Fibroblast of lung (primary cell): ENCODE measurements at places on chromosomes 2 and 18. TPM values are rescaled to one million over a fixed set of nuclear protein-coding genes. Genes with fewer than 3 reads are reported as not detected.

DNA sequence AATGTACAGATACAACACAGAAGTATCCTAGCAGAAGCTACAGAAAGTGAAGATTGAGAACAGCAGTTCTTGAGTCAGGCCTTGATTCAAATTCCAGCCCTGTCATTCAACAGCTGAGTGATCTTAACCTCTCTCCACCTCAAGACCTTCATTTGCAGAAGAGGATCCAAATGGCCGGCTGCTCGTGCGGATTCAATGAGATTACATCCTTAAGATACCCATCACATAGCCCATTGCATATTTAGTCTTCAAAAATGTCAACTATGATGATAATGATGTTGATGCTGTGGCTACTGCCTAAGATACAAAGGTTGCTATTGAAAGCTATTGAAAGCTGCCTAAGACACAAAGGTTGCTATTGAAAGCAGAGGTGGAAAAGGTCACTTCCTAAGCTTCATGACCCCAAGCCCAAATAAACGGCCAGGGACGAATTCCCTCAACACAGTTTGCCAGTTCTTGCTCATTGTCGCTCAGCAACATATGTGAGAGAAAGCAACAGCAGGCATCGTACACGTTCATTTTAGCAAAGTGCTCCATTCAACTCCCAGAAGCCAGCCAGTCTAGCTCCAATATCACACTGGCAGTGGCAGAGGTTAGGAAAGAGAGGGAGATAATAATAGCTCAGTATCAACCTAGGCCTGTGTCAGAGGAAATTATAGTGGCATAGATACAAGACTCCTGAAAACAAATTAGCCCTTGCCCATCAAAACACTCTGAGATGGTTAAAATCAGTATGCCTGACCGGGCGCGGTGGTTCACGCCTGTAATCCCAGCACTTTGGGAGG, 36.1 kb downstream of the MRPL35 start:
- no peak overlapping the region for H3K4me3 ChIP-seq
- no peaks in the 10 kb centered on the region for H3K27me3 ChIP-seq
- DNase-seq = no peak
- no peak overlapping the region for H3K27ac ChIP-seq

GRCh38 chr2:36783246-36783645, 86.7 kb downstream of the VIT start:
- no peak for DNase-seq
- H3K27ac ChIP-seq = no peak overlapping the region
- no peak overlapping the region for H3K4me3 ChIP-seq

- peak; percentile 49 for DNase-seq
- no peaks in the 10 kb centered on the region for H3K27me3 ChIP-seq
- H3K36me3 ChIP-seq = no peaks in the 10 kb centered on the region
- H3K4me3 ChIP-seq = no peak overlapping the region
- no peak overlapping the region for H3K27ac ChIP-seq
These were observed 96.7 kb downstream of the GAREM1 start for GRCh38 chr18:32373995-32374394.

GRCh38 chr18:62105376-62105775, 81.5 kb downstream of the PIGN start:
- peak; percentile 47 for DNase-seq
- no peaks in the 10 kb centered on the region for H3K36me3 ChIP-seq
- no peaks in the 10 kb centered on the region for H3K27me3 ChIP-seq
- H3K27ac ChIP-seq = no peak overlapping the region

- no peak overlapping the region for H3K4me3 ChIP-seq
- no peak overlapping the region for H3K27ac ChIP-seq
- no peaks in the 10 kb centered on the region for H3K36me3 ChIP-seq
- DNase-seq = peak; percentile 41
- no peaks in the 10 kb centered on the region for H3K27me3 ChIP-seq
These were observed 42.4 kb upstream of the DDX18 start for GRCh38 chr2:117771969-117772630.

- no peak overlapping the region for H3K27ac ChIP-seq
- no peak for DNase-seq
- H3K27me3 ChIP-seq = no peaks in the 10 kb centered on the region
- H3K36me3 ChIP-seq = no peaks in the 10 kb centered on the region
These were observed 69.4 kb upstream of the ARHGAP28 start for GRCh38 chr18:6659963-6660725.

DNA sequence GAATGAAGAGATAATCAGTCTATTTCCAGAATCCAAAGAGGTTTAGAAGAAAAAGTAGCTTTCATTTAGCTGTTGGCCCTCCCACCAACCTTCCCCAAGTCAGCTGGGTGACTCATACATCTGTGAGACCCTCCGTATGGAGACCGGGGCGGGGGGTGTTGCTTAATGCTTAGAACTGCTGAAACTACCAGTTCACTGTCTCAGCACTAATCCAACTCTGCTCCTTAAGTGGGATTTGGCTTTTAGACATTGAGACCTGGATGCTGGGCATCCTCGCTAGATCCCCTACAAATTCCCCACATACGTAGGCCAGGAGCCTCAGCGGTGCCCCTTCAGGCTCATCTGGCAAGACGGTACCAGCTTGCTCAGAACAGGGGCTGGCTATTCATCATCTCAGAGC, at the start of gene SAG:
Gene SAG, plus strand, starts transcription at position 252 of the 400 bp plus-strand sequence. CDS start 1,374 bp downstream, outside the sequence.
- no peaks in the 10 kb centered on the region for H3K27me3 ChIP-seq
- H3K4me3 ChIP-seq = no peak within 1 kb of the TSS
- DNase-seq = no peak

DNA sequence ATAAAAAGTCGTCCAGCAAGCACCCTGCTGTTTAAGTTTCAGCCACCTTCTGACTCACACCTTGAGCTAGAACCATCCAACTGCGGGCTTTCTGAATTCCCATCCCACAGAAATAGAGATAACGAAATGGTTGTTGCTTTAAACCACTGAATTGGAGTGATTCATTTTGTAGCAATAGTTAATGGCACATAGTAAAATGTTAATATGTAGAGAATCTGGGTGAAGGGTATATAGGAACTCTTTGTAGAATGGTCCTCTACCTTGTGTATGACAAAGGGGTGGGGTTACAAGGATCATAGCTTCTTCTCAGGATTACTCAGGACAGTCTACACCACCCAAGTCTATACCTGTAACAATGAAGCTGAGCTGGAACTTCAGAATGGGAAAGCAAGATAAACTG, 2.4 kb upstream of the MAPRE3 start:
- no peak overlapping the region for H3K27ac ChIP-seq
- peak; percentile 83 for DNase-seq
- H3K4me1 ChIP-seq = peaks cover 6% of the 10 kb centered on the region
- H3K27me3 ChIP-seq = peaks cover 17% of the 10 kb centered on the region

- no peaks in the 10 kb centered on the region for H3K36me3 ChIP-seq
- H3K4me1 ChIP-seq = no peaks in the 10 kb centered on the region
- peak; percentile 81 for DNase-seq
- no peaks in the 10 kb centered on the region for H3K27me3 ChIP-seq
- no peak overlapping the region for H3K27ac ChIP-seq
These were observed 44.1 kb downstream of the ANKMY1 start for GRCh38 chr2:240513549-240514287.

DNA sequence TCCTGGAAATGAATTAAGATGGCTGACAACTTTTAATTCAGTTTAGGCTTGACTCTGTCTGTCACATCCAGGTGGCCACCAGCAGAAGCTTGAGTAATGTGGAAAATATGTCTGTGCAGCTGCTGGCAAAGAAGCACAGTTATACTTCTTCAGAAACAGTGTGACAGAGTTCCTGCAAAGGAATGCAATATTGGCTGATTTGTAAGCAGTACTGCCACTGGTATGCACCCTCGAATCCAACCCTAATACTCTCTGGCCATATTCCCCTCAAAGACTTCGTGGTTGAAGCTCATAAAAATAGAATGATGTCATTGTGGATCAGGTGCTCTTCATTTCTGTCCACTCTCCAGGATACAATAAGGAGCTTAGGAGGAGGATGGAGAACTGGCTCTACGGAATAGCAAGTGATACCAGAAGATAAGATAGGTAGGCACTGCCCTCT, 86.2 kb downstream of the METTL8 start:
- no peaks in the 10 kb centered on the region for H3K27me3 ChIP-seq
- H3K4me3 ChIP-seq = no peak overlapping the region
- H3K27ac ChIP-seq = no peak overlapping the region
- peak; percentile 99 for DNase-seq
- peaks cover 9% of the 10 kb centered on the region for H3K4me1 ChIP-seq

GRCh38 chr2:179180242-179180641, 84.4 kb downstream of the SESTD1 start:
- no peak for DNase-seq
- H3K36me3 ChIP-seq = no peaks in the 10 kb centered on the region
- no peaks in the 10 kb centered on the region for H3K27me3 ChIP-seq
- no peak overlapping the region for H3K4me3 ChIP-seq
- H3K4me1 ChIP-seq = no peaks in the 10 kb centered on the region
- no peak overlapping the region for H3K27ac ChIP-seq

GRCh38 chr2:160061944-160062291, 497 bp downstream of the PLA2R1 start:
- DNase-seq = no peak
- no peaks in the 10 kb centered on the region for H3K4me1 ChIP-seq
- no peaks in the 10 kb centered on the region for H3K36me3 ChIP-seq
- H3K4me3 ChIP-seq = peak overlapping the region; percentile 67
- H3K27me3 ChIP-seq = peaks cover 2% of the 10 kb centered on the region

DNA sequence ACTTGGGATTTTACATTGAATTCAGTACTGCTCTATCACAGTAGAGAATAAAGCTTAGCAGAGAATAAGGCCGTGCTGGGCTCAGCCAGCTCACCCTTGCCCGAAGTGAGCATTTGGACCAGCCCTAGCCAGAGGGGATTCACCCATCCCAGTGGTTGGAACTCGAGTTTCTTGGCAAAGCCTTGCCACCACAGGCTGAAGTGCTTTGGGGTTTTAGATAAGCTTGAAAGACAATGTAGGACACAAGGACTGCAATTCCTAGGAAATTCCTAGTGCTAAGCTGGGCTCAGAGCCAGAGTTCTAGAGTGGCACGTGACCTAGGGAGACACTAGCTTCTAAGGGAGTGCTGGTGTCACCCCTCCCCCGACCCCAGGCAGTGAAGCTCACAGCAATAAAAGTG, 28.0 kb downstream of the SERPINB11 start:
- no peaks in the 10 kb centered on the region for H3K36me3 ChIP-seq
- no peaks in the 10 kb centered on the region for H3K4me1 ChIP-seq

DNA sequence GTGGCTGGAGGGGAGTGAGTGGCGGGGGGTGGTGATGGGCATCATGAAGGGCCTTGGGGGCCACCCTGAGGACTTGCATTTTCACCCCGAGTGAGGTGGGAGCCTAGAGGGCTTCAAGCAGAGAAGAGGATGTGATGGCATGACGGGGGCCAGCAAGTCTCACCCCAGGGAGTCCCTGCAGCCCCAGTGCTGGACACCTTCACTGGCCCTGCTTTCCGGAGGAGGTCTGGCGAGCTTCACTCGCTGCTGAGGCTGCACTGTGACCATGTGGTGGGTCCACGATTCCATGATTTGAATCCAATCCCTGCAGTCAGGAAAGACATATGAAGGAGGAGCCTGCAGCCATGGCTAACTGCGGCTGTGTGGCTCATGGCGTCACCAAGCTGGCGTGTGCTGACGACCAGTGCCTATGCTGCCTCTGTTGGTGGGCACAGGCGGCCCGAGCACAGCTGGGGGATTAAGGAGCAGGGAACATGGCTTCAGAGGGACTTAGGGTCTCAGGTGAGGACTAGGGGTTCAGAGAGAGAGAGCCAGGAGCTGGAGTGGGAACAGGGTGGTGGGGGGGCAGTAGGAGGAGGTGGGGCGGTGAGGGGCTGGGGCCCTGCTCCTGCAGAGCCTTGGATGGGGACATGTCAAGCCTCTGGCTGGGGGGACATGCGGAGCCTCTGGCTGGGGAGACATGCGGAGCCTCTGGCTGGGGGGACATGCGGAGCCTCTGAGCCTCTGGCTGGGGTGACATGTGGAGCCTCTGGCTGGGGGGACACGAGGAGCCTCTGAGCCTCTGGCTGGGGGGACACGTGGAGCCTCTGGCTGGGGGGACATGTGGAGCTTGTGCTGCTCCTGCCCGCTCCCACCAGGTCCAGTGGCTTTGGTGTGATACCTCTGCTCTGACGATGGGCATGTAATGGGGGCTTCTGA, 3.6 kb downstream of the ZAP70 start:
- no peak overlapping the region for H3K27ac ChIP-seq
- H3K4me3 ChIP-seq = no peak overlapping the region
- no peaks in the 10 kb centered on the region for H3K27me3 ChIP-seq
- no peaks in the 10 kb centered on the region for H3K4me1 ChIP-seq
- no peak for DNase-seq
- H3K36me3 ChIP-seq = no peaks in the 10 kb centered on the region

- H3K36me3 ChIP-seq = no peaks in the 10 kb centered on the region
- no peaks in the 10 kb centered on the region for H3K4me1 ChIP-seq
- H3K27me3 ChIP-seq = no peaks in the 10 kb centered on the region
- H3K27ac ChIP-seq = no peak overlapping the region
These were observed 55.6 kb downstream of the CCDC85A start for GRCh38 chr2:56239437-56239836.

GRCh38 chr18:70489986-70490933, 201.4 kb downstream of the SOCS6 start:
- peak overlapping the region; percentile 42 for H3K4me3 ChIP-seq
- no peaks in the 10 kb centered on the region for H3K27me3 ChIP-seq
- no peaks in the 10 kb centered on the region for H3K36me3 ChIP-seq
- peak; percentile 69 for DNase-seq

DNA sequence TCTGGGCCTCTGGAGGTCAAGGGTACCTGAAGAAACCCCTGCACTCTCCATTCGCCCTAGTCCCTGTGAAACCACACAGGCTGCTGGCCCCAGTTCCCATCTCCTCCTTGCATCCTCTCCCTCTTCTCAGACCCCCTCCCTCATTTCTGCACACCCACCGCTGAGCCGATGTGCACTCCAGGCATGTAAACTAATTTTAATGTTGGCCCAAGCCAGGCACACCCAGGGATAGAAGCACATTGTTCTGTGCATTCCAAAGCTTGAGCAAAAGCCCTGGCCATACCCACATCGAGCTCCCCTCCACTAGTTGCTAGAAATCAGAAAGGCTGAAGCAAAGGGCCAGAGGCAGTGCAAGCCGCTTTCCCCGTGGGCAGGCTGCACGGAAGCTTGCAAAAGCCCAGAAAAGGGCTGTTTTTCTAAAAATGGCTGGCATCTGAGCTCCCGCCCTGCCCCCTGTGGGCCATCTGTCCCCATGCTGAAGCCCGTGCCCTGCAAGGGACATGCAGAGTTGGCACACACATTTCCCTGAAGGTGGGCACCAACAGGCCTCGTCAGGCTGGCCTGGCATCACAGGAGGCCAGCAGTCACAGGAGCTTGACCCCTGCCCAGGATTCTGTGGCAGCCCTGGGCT, 181.6 kb downstream of the SMAD7 start:
- no peak overlapping the region for H3K27ac ChIP-seq
- DNase-seq = no peak
- peaks cover 14% of the 10 kb centered on the region for H3K36me3 ChIP-seq
- H3K4me3 ChIP-seq = no peak overlapping the region
- no peaks in the 10 kb centered on the region for H3K27me3 ChIP-seq

Gene PLGLB2
- 1.3 and 1.7 TPM in 2 replicates for total RNA-seq

Gene TUBB8B
- total RNA-seq = not detected in 2 replicates

Gene REEP1
- total RNA-seq = not detected in 2 replicates

Gene LONRF2
- under 0.01 TPM in 2 replicates for total RNA-seq

Gene ANKRD36C
- total RNA-seq = 31.1 and 32.9 TPM in 2 replicates

Gene TNFAIP6
- 33.1 and 53.8 TPM in 2 replicates for total RNA-seq

Gene ZNF407
- 12.6 and 13.9 TPM in 2 replicates for total RNA-seq

Gene SCG2
- 0.66 and 2.1 TPM in 2 replicates for total RNA-seq

Gene SYT4
- not detected in 2 replicates for total RNA-seq

Gene DNMT3A
- 16.9 and 19.7 TPM in 2 replicates for total RNA-seq

Gene CIB4
- not detected in 2 replicates for total RNA-seq
